ENCODE measurements at places on chromosomes 13 and 19. TPM values are rescaled to one million over a fixed set of nuclear protein-coding genes. Genes with fewer than 3 reads are reported as not detected.

- DNase-seq, result no peak
These were observed 36.1 kb upstream of the EIF3G start for GRCh38 chr19:10155839-10156238.

DNA sequence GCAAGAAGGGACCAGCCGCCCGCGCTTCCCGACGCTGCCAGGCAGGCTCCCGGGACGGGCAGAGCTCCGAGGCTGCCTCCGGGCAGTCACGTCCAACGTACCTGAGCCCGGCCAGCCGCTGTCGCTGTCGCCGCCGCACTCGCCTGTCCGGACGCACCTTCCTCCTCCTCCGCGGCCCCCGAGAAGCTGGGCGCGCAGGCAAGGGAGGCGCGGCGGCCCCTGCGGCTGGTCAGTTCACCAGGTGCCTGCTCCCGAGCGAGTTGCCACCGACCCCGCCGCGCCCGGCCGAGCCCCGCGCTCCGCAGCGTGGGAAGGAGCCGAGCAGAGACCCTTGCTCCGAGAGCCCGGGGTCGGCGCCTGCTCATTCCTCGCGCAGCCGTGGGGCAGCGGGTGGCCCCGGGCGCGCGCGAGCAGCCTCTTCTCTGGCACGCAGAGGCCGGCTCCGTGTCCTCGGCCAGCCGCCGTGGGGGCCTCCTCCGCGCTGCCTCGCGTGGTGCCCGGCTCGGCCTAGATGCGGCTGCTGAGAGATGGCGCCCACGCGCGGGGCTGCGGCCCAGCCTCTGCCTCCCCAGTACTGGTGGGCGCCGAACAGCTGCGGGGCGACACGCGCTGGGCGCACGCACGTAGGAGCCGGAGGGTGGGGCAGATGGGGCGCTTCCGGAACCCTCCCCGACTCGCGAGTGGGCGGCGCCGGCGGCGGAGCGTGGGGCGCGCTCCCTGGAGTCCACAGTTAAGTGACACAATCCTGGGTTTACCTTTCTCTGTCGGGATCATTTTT is 419.4 kb downstream of the UQCRFS1 start:
- DNase-seq, result no peak

- DNase-seq, result no peak
These were observed 8.3 kb downstream of the PRAM1 start for GRCh38 chr19:8494158-8494557.

DNA sequence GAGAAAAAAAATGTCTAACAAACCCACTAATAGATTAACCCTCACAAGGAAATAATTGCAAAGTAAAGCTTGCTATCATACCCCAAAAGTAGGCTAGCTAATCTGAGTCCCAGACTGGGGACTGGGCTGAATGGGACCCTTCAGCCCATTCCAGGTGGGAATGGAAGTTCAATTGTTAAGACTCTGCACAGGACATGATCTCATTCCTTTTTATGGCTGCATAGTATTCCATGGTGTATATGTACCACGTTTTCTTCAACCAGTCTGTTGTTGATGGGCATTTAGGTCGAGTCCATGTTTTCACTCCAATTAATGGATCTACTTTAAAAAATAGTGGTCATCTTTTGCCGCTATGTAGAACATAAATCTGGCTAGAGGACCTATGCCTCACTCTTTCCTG is 17.9 kb downstream of the OR7A5 start:
- DNase-seq, result no peak

DNA sequence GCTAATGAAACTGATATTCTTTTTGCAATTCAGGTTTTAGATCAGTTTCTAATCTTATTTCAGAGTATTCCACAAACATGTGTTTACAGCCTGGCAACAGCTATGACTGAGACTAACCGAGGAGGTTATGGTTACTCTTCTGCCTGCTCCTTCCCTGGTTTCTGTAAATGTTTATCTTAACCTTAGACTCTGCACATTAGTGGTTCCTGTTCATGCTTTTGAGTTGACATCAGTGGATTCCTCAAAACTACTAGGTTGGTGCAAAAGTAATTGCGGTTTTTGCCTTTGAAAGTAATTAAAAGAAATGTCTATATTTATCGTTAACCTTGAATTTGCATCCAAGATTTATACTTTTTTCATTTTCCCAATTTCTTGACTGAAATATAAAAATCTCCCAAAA is 237.0 kb upstream of the TSHZ3 start:
- no peak for DNase-seq

GRCh38 chr13:96780105-96780504 is 214.2 kb downstream of the OXGR1 start:
- DNase-seq, result no peak

DNA sequence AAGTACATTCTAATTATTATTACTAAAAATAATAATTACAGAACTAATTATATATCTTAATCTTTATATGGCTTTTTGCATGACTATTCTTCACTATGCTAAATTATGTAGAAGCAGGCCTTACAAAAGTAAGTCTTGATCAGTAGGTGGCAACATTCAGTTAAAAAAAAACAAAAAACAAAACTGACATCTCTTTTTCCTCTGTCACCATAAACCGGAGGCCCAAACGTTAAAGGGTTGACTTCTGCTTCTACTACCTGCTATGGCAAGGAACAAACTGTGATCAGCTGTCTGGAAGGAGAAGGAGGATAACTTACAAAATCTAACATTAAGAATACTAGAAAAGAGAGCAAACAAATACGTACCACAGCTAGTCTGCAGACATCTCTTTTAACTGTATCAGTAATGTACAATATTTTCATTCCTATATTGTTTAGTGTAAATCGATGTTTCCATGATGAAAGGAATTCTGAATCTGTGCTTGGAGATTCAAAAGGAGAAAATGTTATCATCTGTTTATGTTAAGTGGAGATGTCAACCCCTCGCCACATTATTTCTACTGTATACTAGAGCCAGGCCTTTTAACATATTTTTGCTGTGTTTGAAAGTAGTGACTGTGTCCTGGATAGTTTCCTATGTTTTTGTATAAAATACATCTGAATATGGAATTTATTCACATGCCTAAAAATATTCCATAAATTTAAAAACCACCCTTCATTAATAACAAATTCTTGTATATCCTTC is 1525.4 kb downstream of the SLITRK1 start:
- DNase-seq, result no peak

DNA sequence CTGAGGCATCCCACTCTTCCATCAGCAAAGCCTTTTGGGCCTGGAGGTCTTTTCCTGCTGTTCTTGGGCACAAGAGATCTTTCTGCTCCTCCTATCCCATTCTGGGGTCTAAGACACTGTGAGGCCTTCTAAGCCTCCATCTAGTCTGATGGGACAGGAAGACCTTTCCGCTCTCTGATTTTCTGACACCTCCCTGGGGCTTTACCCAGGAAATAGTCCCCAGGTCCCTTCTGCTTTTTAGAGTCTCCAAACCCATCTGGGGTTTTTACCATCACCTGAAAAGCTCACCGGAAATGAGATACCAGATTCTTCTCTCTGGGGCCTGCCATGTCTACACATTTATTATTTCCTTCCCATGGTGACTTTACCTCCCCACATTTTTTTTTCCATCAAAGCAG is 21.1 kb downstream of the CLEC17A start:
- no peak for DNase-seq

DNA sequence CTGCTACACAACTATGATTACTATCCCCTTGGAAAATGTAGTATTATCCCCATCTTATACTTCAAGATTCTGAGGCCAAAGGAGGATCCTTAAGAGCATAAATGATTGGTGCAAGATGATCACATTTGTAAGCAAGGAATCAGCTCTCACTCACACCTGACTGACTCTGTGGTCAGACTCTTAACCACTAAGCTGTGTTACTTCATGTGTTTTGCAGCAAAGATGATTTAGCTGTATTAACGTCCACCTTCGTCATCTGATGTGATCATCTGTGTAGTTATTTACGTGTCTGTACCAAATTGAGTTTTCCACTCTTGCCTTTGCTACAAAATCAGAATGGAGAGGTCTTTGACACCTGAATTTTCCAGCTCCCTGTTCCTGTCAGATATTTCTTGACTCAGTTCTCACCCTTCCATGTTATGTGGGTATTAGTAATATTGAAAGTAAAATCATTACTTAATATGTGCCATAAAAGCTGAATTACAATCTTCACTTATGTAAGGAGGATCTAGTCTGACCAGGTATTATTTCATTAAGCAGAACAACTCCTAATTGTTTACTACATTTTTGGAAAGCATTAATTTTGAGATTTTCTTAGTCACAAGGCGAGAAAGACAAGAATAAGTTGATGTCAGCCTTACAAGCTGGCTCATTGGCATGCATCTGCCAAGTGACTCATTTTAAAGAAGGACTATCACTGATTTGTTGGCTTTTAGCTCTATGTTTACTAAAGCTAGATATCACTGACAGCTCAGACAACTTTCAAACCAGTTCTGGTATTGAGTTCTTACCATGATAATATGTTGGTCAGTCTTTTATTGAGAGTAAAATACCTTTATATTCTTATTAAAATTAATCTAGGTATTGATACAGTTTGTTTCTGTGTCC is 1279.8 kb upstream of the PCDH9 start:
- DNase-seq, result no peak

Gene ZSCAN4
- not detected for total RNA-seq

Gene CLDND2
- not detected for total RNA-seq
